ENCODE measurements at places on chromosomes 7 and 10. TPM values are rescaled to one million over a fixed set of nuclear protein-coding genes. Genes with fewer than 3 reads are reported as not detected.
A peak's percentile ranks its signal among the peaks of the same experiment; 100 is the strongest.

DNA sequence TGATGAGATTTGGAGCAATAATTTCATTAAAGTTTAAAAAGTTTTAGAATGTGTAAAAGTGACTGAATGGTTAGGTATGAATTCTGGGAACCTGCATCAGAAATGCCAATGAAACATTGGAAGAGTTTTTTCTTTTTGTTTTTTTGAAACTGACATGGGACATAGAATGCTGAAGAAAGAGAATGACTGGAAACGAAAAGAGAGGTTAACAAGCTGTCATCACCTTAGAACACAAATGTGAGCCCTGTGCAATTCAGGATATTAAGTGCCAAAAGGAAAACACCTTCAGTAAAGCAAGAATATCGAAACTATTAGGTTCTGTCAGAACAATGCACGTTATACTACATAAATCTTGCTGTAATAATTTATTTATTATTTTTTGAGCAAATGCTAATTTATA, 12.6 kb upstream of the EXOC4 start:
- H3K27me3 ChIP-seq = peaks cover 6% of the 10 kb centered on the region
- H3K36me3 ChIP-seq = no peaks in the 10 kb centered on the region
- H3K4me1 ChIP-seq = no peaks in the 10 kb centered on the region
- H3K27ac ChIP-seq = no peak overlapping the region
- DNase-seq = no peak

GRCh38 chr7:82175319-82175718, 268.3 kb downstream of the CACNA2D1 start:
- H3K27me3 ChIP-seq = no peaks in the 10 kb centered on the region
- no peak overlapping the region for H3K4me3 ChIP-seq

DNA sequence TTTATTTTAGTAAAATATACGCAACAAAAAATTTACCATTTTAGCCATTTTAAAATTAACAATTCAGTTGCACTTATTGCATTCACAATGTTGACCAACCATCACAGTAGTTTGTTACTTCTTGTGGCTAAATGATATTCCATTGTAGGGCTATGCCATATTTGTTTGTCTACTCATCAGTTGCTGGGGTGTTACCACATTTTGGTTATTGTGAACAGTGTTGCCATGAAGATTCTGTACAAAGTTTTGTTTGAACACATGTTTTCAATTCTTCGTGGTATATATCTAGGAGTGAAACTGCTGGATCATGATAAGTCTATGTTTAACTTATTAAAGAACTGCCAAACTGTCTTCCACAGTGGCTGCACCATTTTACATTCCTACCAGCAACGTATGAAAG, 46.3 kb upstream of the ZNF365 start:
- no peak overlapping the region for H3K27ac ChIP-seq
- H3K4me3 ChIP-seq = no peak overlapping the region
- H3K4me1 ChIP-seq = no peaks in the 10 kb centered on the region
- no peaks in the 10 kb centered on the region for H3K36me3 ChIP-seq

DNA sequence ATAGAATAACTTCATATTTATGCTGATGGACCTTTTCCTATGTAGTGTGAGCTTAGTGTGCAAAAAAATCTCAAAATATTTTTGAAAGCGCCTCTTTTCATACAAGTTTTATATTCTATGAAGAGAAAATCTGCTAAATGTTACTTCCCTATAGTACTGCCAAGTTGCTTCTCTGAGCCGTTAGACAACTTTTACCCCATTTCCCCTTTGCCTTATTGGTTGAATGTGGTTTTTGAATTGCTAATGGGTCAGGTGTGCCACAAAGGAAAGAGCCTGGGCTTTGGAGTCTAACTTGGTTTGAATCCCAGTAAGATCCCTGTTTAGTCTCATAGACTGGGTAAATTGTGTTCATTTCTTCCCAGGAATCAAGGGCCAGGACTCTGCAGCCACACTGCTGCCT, 261.5 kb downstream of the SNX10 start:
- no peaks in the 10 kb centered on the region for H3K36me3 ChIP-seq
- no peak for DNase-seq
- no peak overlapping the region for H3K4me3 ChIP-seq
- H3K27me3 ChIP-seq = peaks cover 12% of the 10 kb centered on the region
- H3K4me1 ChIP-seq = no peaks in the 10 kb centered on the region

DNA sequence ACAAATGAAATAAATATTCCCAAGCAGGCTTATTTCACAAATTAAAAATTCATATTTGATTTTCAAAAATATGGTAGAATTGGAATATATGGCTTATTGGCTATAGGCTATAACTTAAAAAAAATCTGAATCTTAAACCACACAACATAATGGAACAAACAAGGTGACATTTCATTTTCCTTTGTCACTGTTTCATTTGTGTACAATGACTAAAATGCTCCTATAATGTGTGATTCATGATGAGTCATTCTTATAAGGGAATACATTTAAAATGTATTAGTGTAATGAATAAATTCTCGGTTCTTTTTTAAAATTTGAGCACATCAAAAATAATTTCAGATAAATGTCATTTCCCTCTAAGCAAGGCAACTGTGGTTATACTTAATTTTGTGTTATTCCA, 148.0 kb upstream of the ANK3 start:
- peaks cover 36% of the 10 kb centered on the region for H3K4me1 ChIP-seq
- H3K4me3 ChIP-seq = no peak overlapping the region
- no peak overlapping the region for H3K27ac ChIP-seq
- no peaks in the 10 kb centered on the region for H3K27me3 ChIP-seq
- no peaks in the 10 kb centered on the region for H3K36me3 ChIP-seq
- DNase-seq = no peak

Gene PHF14
- total RNA-seq = 26.0 TPM

Gene LEP
- total RNA-seq = not detected

DNA sequence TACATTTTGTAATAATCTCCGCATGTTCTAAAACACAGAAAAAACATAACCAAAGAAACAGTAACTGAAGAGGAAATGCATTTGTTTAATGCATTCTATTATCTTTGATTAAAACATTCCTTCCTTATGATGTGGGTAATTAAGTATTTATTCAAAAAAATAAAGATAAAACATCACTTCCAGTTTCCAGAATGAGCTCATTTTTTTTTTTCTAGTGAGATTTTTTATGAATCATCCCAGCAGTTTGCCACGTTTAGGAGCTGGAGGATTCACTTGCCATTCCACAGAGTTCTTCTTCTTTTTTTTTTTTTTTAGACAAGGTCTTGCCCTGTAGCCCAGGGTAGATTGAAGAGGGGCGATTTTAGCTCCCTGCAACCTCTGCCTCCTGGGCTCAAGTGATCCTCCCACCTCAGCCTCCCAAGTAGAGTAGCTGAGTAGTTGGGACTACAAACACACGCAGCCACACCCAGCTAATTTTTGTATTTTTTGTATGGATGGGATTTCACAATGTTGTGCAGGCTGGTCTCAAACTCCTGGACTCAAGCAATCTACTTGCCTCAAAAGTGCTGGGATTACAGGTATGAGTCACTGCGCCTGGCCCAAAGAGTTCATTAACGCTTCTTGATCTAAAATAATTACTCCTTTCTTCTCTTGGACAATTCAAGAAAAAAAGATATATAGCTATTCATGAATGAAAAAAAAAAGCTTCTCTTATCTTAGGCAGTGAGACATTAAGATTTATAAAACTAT, 177.3 kb downstream of the DKK1 start:
- no peaks in the 10 kb centered on the region for H3K4me1 ChIP-seq
- H3K27me3 ChIP-seq = no peaks in the 10 kb centered on the region
- no peak for DNase-seq
- H3K36me3 ChIP-seq = no peaks in the 10 kb centered on the region
- no peak overlapping the region for H3K4me3 ChIP-seq

- no peaks in the 10 kb centered on the region for H3K4me1 ChIP-seq
- H3K27ac ChIP-seq = no peak overlapping the region
- H3K36me3 ChIP-seq = no peaks in the 10 kb centered on the region
- no peak overlapping the region for H3K4me3 ChIP-seq
- no peak for DNase-seq
Measured at GRCh38 chr10:59285073-59285472, 77.3 kb downstream of the FAM13C start.

DNA sequence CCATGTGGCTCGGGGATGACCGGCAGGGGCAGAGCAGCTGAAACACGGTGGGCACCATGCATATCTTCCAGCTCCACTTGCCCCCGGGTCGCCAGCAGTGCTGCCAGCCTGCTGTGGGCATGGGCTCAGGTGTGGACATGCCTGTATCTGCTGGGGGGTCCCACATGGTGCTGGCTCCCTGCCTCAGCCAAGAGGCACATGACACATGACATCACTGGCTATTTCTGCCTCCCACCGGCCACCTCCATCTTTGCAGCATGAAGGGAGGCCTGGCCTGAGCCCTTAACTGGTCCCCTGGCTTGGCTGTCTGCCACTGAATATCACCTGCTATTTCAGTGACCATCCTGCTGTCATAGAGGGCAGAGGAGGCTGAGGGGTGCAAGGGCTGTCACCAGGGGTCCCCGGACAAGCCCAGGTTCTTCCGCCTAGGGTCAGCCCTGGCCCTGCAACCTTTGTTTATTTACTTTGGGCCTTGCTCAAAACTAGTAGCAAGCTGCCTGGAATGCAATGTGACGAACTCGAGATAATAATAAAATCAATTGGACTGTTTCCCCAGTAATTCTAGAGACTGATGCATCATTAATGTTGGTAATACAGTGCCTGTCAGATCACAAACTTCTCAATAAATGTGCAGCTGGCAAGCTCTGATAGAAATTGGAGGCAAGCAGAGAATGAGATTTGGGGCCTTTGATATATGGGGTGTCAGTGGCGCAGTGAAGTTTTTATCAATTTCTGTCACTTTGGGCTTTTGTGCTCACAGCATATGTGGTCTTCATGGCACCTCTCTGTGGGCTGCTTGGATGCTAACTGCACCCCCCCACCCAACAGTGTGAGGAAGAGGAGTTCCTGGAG, 28.5 kb downstream of the ZMIZ1 start:
- no peak overlapping the region for H3K27ac ChIP-seq
- H3K4me1 ChIP-seq = peaks cover 33% of the 10 kb centered on the region
- no peak overlapping the region for H3K4me3 ChIP-seq
- no peaks in the 10 kb centered on the region for H3K27me3 ChIP-seq

Gene LOXL4
- total RNA-seq = not detected

Gene ADGRA1
- total RNA-seq = not detected

- H3K4me1 ChIP-seq = peaks cover 9% of the 10 kb centered on the region
- peaks cover 29% of the 10 kb centered on the region for H3K27me3 ChIP-seq
- H3K27ac ChIP-seq = no peak overlapping the region
- H3K36me3 ChIP-seq = peaks cover 2% of the 10 kb centered on the region
- DNase-seq = no peak
Measured at GRCh38 chr7:107043491-107043890, 1.0 kb upstream of the PRKAR2B start.

DNA sequence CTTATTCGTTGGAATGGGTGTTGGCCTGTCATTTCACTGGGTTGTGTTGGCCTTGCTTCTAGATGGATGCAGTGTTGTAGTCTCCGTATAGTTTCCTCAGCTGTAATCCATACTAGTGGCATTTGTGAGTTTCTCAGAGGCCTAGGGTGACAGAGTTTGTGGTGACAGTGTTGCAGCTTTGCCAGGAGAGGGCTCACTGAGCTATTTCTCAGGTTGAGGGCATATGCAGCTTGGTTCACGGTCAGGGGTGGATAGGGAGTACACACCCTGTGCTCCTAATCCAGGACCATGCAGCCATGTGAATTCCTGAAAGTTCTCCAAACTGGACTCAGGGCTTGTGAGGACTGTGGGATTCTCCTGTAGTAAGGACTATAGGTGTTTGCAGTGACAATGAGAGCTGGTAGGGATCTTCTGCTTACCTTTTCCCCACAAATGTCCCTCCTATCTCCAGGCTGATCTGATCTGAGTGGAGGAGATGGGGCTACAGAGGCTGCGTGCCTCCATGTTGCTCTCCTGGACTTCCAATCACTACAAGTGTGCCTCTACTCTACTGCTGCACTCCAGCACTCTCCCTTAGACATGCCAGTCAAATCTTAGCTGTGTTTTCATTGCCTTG, 229.0 kb downstream of the STK31 start:
- no peak overlapping the region for H3K4me3 ChIP-seq
- DNase-seq = peak; percentile 10
- no peak overlapping the region for H3K27ac ChIP-seq
- H3K27me3 ChIP-seq = peaks cover 17% of the 10 kb centered on the region
- H3K4me1 ChIP-seq = no peaks in the 10 kb centered on the region

DNA sequence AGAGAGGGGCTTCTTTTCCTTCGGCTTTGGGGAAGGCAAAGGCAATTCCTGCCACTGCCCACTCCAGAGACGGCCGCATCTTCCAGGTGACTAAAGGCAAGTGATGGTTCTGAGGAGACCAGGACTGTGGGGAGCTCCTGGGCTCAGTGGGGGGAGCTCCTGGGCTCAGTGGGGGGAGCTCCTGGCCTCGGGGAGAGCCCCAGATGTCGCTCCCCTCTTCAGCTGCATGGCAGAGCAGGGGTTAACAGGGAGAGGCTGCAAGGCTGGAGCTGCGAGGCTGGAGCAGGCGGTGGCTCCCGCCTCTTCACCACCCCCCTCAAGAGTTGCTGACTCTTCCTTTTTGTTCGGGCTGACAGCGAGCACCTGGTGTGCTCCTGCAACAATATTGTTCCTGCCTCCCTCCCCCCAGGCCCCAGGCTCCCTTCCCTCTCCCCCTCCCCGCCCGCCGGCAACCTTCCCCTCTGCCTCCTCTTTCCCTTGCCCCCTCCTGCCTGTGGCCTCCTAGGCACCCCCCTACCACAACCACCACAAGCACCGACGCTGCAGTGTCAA, 56.3 kb upstream of the LBX1 start:
- peaks cover 70% of the 10 kb centered on the region for H3K27me3 ChIP-seq
- no peak overlapping the region for H3K27ac ChIP-seq
- H3K36me3 ChIP-seq = no peaks in the 10 kb centered on the region
- H3K4me1 ChIP-seq = peaks cover 2% of the 10 kb centered on the region

Gene ANKRD61
- total RNA-seq = not detected

DNA sequence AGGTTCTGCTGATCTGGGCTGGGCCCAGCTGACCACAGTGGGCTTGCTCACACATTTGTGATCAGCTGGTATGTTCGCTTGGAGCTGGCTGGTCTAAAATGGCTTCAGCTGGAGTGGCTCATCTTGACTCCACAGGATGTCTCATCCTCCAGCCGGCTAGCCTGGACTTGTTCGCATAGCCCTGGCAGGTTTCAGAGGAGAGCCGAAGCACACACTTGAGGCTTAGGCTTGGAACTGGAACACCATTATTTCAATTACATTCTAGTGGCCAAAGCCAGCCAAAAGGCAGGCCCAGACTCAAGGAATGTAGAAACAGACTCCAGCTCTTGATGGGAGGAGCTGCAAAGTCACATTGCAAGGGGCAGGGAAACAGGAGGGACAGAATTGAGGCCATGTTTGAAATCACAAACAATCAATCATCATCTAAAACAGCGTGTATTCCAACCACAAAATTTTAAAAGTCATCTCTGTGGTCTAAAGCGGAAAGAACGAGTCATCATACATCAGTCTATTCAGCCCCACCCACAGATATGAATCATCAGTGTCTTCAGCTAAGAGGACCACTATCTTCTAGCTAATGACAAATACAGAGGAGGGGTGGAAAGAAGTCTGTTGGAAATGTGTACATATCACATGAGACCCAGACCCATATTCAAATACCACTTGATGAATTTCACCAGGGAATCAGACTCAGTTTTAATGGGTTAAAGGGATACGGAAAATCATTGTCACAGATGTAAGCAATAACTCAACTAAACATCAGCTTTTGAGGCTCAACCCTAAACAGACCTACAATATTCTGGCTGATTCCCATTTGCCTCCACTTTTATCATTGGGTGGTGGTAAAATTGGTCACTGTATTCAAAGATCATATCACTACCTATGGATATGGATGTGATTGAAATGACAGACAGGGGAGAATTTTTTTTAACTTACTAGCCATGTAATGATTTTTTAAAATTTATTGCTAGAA, 139.0 kb upstream of the MKLN1 start:
- no peak overlapping the region for H3K4me3 ChIP-seq
- peak overlapping the region; percentile 89 for H3K27ac ChIP-seq
- peak; percentile 70 for DNase-seq
- H3K36me3 ChIP-seq = no peaks in the 10 kb centered on the region
- H3K4me1 ChIP-seq = peaks cover 51% of the 10 kb centered on the region
- H3K27me3 ChIP-seq = no peaks in the 10 kb centered on the region
